ENCODE measurements at places on chromosomes 7 and 10.

- ATAC-seq, result no peak
Measured at GRCh38 chr7:20085086-20085485, 132.1 kb downstream of the MACC1 start.

DNA sequence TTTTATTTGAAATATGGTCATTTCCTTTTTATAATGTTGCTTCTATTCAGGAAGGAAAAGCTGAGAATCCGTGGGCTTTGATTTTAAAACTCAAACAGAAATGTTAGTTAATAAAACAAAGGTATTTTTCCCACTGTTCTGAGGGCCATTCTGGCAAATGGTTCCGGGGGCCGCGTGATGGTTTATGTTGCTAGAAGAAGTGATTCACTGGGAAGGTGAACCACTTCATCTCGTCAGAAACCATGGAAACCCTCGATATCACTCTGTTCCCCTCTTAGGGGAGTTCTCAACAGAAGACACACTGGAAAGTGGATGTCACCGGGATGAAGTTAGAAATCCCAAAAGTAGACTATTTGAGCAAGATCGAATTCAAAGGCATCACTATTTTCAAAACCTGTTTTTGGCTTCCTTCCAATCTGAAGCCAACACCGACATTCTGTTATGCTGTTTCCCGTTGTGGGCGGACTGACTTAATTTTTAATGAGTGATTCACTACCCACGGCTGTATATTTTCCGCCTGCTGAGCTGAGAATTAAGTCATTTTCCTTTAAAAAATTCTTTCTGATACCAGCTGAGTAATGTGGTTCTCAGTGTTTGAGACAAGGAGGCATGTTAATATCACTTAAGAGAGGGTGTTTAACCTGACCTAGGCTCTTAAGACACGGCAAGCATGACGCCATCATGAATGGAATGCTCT is 84.1 kb downstream of the PTPRE start:
- ATAC-seq, result peak; percentile 61

GRCh38 chr7:142063551-142064442 is 47.7 kb upstream of the MGAM2 start:
- ATAC-seq, result no peak

DNA sequence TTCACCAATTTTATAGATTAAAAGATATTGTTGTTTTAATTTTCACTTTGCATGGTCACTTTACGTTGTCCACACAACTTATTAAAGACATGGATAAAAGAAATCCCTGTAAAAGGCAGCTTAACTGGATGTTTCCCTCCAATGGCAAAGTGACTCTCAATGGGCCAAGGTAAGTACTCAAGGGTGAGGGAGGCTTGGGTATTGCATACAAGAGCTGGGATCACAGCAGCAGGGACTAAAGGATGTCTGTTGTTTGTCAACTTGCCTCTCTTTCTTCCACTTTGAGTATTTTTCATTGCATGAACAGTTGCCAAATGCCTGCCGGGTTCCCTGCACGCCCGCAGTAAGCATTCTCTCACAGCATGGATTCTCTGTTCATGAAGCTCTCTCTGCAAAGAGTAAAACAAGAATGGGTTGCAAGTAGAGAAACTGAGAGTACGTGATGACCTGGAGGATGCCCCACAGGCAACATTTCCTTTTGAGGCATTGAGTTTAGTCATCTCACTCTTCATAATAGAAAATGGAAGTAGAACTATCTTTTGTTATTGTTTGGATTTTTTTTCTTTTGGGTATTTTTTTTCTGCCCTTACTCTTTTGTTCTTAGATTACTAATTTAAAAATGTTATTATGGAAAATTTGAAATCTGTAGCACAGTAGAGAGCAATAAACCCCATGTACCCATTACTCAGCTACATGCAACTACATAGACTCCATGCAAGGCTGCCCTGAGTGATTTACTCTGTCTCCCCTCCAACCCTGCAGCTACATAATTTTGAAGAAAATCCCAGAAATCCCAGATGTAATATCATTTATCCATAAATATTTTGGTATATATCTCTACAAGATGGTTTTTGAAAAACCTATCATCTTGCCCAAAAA is 26.3 kb downstream of the GPR141 start:
- no peak for ATAC-seq

GRCh38 chr10:24694086-24694485 is 29.6 kb downstream of the ARHGAP21 start:
- ATAC-seq, result no peak

- no peak for ATAC-seq
Measured at GRCh38 chr7:87687653-87688254, 59.6 kb downstream of the RUNDC3B start.

DNA sequence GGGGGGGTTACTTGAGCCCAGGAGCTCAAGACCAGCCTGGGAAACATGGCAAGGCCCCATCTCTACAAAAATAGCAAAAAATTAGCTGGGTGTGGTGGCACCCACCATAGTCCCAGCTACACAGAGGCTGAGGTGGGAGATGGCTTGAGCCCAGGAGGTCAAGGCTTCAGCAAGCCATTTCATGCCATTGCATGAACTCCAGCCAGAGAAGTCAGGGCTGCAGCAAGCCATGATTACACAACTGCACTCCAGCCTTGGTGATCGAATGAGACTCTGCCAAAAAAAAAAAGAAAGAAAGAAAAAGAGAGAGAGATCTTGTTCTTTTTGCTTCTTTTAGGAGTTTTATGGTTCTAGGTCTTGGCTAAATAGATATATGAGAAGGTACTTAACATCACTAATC is 200.2 kb upstream of the PHYHIPL start:
- no peak for ATAC-seq

- peak; percentile 61 for ATAC-seq
Measured at GRCh38 chr7:27576360-27576944, 86.2 kb downstream of the HIBADH start.

GRCh38 chr10:123009105-123009820 is 457 bp downstream of the ACADSB start:
- ATAC-seq, result no peak

GRCh38 chr7:137760111-137760510 is 86.7 kb downstream of the DGKI start:
- ATAC-seq, result no peak

- no peak for ATAC-seq
Measured at GRCh38 chr10:31368724-31369123, 49.7 kb downstream of the ZEB1 start.

DNA sequence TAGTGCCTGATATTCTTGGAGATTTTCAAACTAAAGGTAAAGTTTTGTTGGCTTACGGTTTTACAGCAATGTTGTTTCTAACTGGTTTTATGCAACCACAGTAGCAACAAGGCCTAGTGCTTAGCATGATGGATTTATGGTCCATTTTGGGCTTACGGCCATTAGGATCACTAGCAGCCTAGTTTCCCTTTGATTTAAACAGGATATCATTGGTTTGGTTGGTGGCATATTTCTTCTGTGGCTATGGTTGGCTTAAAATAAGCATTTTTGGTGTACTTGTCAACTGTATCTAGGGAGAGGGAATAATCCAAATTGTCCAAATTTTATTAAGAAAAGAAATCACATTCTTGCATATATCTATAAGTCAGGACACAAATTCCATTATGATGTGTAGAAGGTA is 194.0 kb downstream of the HDAC9 start:
- no peak for ATAC-seq

DNA sequence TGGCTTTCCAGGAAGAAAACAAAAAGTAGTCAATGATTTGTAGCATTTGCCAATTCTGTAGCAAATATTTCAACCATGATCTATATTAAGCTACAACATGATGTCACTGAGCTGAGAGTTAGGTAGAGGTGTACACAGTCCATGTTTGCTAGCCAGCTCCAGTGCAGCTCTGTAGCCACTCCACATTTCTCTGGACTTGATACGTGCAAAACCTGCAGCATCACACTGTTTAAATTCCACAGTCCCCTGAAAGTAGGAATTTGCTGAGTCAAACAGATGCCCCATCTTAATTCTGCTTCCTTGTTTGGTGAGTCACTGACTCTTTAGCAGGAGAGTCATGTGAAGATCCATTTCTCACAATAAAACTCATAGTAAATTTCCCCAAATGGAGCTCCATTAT is 89.8 kb upstream of the LRRTM3 start:
- ATAC-seq, result no peak

DNA sequence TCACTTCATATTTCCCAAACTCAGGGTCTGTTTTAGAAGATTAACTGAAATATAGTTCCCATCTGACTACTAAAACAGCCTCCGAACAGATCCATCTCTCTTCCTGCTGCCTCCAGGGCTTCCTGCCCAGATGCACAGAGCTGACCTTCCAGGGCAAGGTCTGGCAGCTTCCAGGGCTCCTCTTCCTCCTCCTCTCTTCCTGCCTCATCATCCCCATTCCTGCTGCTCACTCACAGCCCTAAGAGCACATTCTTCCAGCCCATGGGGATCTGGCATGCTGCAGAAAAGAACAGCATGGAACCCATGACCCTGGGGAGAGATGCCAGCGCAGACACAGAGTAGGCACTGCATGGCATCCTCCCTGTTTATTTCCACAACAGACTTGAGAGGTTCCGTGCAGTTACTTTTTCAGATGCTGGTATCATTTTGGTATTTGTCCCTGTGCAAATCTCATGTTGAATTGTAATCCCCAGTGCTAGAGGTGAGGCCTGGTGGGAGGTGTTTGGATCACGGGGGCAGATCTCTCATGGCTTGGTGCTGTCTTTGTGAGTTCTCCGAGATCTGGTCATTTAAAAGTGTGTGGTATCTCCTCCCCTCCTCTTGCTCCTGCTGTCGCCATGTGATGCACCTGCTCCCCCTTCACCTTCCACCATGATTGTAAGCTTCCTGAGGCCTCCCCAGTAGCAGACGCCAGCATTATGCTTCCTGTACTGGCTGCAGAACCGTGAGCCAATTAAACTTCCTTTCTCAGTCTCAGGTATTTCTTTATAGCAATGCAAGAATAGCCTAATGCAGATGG is 4.4 kb downstream of the PKD1L1 start:
- no peak for ATAC-seq

DNA sequence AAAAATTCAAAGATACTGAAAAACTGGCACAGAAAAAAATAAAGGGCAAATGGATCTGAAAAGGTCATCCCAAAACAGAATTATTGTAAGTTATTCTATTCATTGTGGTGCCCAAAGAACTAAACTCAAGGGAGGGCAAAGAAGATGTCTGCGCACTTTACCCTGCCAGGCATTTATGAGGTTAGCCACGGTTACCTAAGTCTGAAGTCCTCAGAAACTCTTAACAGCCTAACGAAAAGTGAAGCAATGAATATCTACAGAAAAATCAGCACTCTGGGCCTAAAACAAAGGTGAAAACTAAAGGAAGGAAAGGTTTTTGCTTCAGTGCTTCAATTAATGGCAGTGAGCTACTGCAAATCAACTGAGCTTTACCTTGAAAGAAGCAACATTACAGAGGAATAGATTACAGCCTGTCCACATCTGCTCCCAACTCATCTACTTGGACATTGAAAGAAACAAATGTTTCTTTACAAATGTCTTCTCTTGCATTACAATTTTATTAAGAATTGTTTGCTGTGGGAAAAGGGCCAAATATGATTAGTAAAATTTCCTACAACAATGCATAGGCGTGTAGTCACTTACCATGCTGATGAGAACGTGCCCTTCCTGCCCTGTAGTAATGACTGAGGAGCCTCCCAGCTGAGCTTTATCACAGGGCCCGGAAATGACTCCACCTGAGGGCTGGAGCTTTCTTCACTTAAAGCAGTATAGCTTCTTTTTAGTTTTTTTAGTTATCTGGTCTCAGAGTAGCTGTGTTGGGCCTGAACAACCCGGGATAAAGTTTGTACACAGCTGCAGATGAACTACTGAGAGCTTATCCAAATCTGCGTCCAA is at the start of gene TUBAL3:
Gene TUBAL3, minus strand, starts transcription at position 621 of the 834 bp plus-strand sequence. Its CDS starts 36 bp downstream, at position 585.
- ATAC-seq, result peak; percentile 94
